ENCODE measurements at places on chromosomes 5 and 9.

- no peak for DNase-seq
Measured at GRCh38 chr9:135165003-135165711, 77.7 kb downstream of the OLFM1 start.

- DNase-seq = peak; percentile 23
Measured at GRCh38 chr5:115543365-115544042, 1.1 kb downstream of the FEM1C start.

DNA sequence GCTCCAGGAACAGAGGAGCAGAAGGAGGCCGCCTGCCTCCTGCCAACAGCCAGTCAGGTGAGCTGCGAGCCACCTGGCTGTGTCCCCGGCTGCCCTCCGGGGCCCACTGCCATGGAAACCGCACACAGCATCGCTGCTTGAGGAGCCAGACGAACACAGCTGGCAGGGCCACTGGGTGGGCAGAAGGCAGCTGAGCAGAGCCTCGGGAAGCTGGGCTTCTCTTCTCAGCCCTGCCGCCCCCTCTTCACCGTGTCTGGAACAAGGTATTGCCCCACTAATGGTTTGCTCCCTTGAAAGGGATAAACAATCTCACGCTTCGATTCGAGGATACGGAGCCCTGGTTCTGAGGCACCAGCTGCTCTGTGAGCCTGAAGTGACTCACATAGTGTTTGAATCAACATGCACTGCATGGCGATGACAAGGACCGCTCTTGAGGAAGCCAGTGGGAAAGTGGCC, 63.7 kb upstream of the RUFY1 start:
- DNase-seq = no peak

GRCh38 chr9:3058409-3058808, 214.5 kb upstream of the PUM3 start:
- no peak for DNase-seq

DNA sequence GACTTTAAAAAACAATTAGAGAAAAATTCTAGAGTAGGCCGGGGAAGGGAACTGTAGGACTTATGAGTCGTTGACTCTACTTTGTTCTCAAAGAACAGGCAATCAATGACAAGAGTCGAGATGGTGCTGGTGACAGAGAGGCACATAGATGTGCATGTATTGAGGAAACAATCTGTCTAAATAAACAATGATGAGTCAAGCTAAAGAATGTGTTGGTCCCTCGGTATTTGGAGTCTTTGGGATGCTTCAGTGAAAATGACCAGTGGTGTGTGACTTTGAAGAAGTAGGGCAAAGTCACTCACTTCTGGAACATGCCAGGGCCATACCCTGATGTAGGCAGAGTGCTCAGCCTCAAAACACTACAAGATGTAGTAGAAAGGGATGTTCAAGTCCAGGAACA, 288.1 kb upstream of the PANK3 start:
- no peak for DNase-seq

GRCh38 chr5:151078490-151079262, 2.2 kb downstream of the TNIP1 start:
- peak; percentile 59 for DNase-seq

DNA sequence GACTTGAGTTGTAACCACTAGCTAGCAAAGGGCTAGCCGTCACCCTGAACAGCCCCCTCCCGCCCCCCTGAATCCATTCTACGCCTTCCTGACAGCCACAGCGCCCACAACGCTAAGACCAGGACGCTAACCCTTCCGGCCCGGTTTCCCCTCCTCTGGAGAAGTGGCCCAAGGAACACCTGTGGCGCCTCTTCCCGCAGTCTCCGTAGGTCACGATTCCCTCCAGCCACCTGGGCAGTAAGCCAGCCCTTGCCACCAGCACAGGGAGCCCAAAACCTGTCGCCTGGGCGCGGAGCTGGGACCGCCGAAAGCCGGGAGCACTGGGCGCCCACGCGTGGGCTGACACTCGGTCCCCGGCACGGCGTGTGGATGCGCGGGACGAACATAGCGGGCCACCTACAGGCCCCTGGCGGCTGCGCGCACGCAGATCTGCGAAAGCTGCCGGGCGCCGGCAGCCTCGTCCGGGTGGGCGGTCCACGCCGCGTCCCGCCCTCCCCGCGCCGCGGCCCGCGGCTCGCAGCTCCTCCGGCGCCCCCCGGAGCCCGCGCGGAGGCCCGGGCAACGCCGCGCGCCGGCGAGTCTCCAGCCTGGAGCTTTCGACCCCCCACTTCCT, 596 bp downstream of the IRF1 start:
- DNase-seq = peak; percentile 64

DNA sequence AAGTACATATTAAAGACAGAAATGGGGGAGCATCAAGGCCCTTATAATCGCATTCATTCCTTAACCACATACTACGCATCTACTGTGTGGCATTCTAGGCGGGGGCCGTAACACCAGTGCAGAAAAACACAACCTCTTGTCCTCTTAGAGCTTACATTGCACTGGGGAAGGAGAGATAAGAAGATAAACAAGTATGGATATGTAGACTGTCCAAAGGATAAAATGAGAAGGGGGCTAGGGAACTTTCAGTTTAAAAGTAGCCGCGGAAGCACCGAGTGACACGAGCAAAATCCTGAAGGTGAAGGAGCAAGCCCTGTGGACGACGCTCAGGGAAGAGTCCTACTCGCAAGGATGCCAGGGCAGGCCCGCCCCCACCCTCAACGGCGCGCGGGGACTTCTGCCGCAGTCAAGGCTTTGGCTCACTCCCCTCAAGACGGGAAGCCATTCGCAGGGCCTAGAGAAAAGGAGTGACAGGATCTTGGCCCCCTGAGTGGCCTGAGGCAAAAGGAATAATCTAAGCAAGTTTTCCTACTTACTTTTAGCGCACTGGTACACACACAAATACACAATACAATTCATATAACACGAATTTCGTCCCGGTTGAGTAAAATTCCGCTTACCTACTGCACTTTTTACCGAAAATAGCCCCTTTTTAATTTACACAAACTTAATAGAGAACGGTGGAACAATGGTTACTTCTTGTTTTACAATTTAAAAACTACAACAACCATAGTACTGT, 1.3 kb upstream of the NIPBL start:
- DNase-seq = peak; percentile 83

DNA sequence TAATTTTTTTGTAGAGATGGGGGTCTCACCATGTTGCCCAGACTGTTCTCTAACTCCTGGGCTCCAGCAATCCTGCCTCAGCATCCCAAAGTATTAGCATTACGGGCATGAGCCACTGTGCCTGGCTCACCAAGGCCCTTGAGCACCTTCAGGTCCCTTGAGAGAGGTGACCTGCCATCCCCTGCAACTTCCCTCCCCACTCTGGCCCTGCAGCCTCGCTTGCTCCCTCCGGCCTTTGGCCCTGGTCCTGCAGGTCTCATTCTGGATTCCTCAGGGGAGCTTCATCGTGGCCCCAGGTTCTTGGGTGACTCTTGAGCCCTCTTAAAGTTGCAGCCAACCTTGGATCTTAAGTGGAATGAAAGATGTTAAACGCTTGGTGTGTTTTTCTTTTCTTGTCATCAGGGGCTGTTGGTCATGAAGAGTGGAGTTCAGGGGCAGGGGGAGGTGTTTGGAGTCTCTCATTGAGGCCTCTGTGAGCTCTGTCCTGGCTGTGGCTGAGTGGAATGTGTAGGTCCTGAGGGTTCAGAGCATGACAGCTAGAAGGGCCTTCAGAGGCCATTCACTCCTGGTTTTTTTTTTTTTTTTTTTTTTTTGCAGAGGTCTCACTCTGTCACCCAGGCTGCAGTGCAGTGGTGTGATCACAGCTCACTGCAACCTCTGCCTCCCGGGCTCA, 33.0 kb downstream of the PPARGC1B start:
- no peak for DNase-seq

- peak; percentile 62 for DNase-seq
Measured at GRCh38 chr9:91253488-91253887, 108.2 kb downstream of the AUH start.

- peak; percentile 71 for DNase-seq
Measured at GRCh38 chr9:84343111-84343521, 2.6 kb upstream of the SLC28A3 start.

- peak; percentile 53 for DNase-seq
Measured at GRCh38 chr5:9058161-9058560, 487.7 kb downstream of the SEMA5A start.

GRCh38 chr9:114688909-114689610, 7.1 kb upstream of the TEX48 start:
- DNase-seq = no peak

GRCh38 chr5:141882594-141883183, 4.5 kb upstream of the PCDH1 start:
- DNase-seq = no peak

DNA sequence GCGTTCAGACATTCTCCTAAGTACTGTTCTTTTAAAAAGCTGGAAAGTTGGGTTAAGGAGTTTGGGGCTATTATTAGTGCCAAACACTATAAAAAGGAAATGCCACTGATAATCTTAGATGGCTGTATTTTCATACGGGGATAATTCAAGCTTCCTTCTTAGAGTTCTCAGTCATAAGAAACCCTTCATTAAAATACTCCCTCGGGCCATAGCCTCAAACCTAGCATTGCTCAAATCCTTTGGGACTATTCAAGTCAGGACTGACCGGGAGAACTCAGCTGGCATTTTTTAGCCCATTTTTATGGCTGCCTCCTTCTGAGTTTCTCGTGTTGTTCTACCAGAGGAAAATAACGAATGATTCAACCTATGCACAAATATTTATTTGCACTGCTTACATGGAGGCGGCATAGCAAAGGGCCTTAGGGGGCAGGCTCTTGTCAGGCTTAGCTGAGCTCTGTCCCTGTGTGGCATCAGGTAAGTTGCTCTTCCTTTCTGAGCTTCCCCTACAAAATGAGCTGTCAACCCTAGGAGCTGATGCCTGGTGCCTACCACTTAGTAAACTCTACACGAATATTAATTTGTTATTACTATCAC, 33.5 kb upstream of the ADAM19 start:
- DNase-seq = no peak

- peak; percentile 14 for DNase-seq
Measured at GRCh38 chr5:32909207-32909606, 198.1 kb downstream of the NPR3 start.

GRCh38 chr5:72917371-72917776, 38.5 kb upstream of the FCHO2 start:
- no peak for DNase-seq

All from ELR (cell line).